NCI-H460 (cell line): ENCODE measurements at places on chromosomes 7 and 10. TPM values are rescaled to one million over a fixed set of nuclear protein-coding genes. Genes with fewer than 3 reads are reported as not detected.

GRCh38 chr7:20343941-20344340, 13.2 kb downstream of the ITGB8 start:
- DNase-seq = no peak

DNA sequence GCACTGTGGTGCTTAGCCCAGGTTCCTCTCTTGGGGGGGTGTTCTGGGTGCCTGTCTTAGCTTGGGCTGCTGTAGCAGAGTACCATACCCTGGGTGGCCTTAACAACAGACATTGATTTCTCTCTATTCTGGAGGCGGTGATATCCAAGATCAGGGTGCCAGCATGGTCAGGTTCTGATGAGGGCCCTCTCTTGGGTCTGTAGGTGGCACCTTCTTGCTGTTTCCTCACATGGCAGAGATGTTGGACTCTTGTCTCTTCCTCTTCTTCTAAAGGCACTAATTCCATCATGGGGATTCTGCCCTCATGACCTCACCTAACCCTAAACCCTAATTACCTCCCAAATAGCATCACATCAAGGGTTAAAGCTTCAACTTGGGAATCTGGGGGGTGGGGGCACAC, 19.9 kb upstream of the CRHR2 start:
- no peak for DNase-seq

The FAM25G gene
- total RNA-seq = not detected in 2 replicates

GRCh38 chr10:31209478-31209877, 109.5 kb upstream of the ZEB1 start:
- DNase-seq = no peak

DNA sequence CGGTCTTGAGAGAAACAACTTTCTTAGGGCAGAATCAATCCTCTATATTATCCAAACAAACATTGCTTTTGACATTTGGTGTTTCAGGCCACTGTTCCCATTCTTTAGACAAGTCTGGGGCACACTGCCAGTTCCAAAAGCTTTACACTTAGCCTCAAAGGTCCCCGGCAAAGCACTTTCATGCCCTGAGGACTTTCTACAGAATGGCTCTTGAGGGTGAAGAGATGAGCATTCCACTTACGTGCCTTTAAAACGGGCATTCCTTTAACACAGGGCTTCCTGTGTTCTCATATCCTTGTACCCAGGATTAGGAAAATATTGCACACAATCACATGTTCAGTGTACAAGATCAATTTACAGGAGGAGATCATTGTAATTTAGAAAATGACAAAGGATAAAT, 13.1 kb upstream of the TMEM213 start:
- DNase-seq = no peak

DNA sequence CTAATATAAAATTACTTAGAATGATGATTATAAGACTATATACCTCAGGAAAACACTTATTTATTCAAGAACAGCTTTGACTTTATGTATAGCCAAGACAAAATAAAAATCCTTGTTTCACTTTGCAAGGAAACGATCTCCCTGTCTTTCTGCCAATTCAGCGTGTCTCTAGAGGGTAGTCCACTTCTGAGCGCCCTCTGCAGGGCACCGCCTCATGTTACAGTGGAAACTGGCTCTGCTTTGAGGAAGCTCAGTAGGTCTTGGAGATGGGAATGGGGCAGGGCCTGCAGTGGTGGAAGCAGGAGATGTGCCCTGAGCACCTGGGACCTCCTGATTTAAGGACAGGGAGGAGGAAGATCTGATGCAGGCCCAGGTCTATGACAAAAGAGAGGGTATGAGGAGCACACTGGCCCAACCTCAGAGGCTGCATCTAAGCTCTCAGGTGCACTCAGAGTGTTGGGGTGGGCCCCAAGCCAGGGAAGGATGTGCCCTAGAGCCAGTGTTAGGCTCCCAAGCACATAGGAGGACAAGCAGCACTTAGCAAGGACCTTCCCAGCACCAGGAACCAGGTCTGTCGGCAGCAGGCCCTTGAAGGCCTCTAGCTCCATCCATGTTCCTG, 481.0 kb downstream of the TNS3 start:
- peak; percentile 78 for DNase-seq

The GDF2 gene
- not detected in 2 replicates for total RNA-seq

DNA sequence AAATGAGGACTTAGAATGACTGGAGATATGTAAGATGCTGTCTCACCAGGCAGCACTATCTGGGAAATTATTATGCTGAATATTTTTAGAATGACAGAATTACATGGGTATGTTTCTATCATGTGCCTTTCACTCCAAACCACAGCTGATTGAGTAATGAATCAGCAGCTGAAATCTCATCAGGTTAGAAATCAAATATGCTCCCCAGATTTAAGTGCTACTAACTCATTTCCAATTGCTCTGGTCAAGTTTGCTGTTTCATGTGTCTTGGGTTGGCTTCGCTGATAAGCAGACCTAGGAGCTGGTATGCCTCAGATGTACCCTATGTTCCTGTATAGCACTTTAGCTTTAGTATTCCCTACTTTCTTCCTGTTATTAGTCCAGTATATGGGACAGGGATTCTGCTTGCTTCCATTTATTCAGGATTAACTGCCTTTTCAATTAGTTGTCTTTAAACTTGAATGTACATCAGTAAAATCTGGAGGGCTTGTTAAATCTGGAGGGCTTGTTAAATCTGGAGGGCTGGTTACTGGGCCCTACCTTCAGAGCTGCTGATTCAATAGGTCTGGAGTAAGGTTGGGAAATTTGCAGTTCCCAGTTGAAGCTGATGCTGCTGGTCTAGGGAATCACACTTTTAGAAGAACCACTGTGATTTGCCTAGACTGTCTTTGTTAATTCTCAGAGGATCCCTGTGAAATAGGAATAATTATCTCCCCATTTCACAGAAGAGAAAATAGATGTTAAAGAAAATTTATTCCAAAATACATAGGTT, 172.9 kb downstream of the DKK1 start:
- DNase-seq = no peak

DNA sequence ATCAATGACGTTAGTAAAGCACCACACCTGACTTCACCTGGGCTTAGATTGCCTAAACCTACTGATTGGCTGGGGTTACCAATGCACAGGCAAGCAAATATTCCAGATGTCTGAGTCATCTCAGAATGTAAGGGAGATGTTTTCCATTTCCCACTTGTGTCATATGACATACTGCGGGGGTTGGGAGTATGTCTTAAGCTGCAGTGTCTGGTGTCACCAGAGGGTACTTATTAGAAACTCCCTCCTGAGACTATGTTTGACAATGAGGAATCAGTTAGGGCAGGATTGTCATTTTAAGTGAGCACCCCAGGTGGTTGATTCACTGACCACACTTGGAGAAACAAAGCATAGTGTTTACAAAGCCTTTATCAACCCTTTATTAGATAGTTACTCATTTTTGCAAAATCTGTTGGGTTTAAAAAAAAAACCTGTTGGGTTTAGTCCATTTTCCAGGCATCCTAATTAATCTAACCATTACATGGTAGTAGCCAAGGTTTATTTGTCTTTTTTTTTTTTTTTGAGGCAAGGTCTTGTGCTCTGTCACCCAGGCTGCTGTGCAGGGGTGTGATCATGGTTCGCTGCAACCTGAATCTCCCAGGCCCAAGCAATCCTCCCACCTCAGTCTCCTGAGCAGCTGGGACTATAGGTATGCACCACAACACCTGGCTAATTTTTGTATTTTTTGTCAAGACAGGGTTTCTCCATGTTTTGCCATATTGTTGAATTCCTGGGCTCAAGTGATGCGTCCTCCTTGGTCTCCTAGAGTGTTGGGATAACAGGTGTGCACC, 72.5 kb downstream of the CDK6 start:
- peak; percentile 33 for DNase-seq

GRCh38 chr10:34985823-34986222, 104.3 kb downstream of the CUL2 start:
- no peak for DNase-seq

DNA sequence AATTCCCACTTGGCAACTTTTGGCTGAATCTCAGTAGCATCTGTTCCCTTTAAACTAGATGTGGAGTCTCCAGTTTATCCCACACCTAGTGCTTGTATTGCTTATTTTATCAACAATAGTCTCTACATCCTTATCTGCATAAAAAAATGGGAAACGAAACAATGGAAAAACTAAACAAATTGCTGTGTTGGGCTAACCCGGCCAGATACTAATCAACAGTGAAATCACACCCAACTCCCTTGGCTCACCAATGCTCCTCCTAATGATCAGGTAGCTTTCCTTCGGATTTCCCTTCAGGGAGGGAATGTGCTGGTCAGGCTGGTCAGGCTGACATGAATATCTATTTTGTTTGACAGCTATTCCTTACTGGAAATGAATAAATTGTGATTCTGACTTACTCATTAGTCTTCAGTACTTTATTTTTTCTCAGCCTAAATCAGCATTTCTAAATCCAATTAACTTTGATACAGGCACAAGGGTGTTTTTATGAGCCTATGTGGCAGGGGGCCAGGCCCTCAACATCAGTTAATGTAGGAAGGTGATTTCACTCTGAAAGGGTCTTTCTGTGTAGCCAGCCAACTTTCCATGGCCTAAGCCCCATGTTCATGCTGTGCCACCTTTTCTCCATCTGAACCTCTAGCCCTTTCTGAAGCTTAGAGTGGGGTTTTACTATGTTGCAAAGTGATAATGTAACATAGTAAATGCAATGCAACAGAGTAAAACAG, 170.5 kb upstream of the NPSR1 start:
- no peak for DNase-seq

The GIMAP4 gene
- total RNA-seq = not detected in 2 replicates

The PLAC9 gene
- total RNA-seq = not detected in 2 replicates

- no peak for DNase-seq
These were observed 38.1 kb upstream of the AOAH start for GRCh38 chr7:36762394-36762793.

The MARVELD1 gene
- total RNA-seq = 20.1 and 23.1 TPM in 2 replicates

The ADCYAP1R1 gene
- not detected in 2 replicates for total RNA-seq

DNA sequence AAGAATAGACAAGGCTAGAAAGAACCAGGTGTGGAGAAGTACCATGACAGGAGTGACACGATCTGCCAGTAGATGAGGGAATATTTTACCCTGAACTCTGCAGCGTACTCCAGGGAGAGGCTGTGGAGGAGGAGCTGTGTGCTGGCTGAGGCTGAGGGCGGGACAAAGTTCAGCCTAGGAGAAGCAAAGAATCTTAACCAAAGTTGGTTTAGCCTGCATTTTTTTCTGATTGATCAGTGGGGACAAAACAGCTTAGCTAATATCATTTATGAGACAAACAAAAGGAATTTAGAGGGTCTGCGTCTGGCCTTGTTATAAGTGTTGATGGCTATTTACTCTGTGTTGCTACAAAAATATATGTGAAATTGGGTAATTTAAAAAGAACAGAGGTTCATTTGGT, 5.2 kb upstream of the NPSR1 start:
- DNase-seq = no peak

- no peak for DNase-seq
These were observed 154.6 kb upstream of the GDF10 start for GRCh38 chr10:47145290-47145934.

DNA sequence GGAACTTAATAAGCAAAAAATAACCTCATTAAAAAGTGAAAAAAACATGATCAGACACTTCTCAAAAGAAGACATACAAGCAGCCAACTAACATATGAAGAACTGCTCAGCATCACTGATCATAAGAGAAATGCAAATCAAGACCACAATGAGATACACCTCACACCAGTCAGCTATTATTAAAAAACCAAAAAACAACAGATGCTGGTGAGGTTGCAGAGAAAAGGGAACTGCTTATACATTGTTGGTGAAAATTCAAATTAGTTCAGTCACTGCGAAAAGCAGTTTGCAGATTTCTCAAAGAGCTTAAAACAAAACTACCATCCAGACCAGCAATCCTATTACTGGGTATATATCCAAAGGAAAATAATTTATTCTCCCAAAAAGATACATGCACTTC, 513.3 kb downstream of the MDFIC start:
- DNase-seq = no peak

DNA sequence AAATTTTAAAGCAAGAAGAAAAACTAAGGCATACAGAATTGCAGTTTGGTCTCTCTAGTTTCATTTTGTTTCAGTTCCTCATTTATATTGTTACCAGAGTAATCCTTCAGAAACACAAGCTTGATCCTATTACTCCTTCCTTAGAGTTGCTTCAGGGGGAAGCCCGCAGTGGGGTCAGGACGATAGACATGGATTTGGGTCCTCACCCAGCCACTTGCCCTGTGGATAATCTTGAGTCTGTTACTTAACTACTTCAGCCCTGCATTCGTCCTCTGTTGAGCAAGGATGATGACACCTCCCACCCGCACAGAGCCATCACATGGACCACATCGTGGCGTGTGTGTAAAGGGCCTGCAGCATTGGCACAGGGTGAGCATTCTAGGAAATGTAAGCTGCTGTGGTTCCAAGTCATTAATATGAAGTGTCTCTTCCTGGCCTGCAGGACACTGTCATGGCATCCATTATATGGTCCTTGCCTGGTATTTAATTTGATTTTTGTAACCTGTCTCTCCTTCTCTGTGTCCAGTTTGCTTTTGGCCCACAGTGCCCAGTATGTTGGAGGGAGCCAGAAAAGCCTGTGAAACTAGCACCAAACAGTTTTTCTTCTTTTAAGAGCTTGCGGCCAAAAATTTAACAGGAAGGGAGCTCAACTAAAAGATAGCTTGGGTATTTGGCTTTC, 111.2 kb downstream of the EEPD1 start:
- DNase-seq = no peak

- DNase-seq = no peak
These were observed 7.4 kb upstream of the LAMB1 start for GRCh38 chr7:108010377-108010776.

The ZNF786 gene
- 4.5 and 5.0 TPM in 2 replicates for total RNA-seq

DNA sequence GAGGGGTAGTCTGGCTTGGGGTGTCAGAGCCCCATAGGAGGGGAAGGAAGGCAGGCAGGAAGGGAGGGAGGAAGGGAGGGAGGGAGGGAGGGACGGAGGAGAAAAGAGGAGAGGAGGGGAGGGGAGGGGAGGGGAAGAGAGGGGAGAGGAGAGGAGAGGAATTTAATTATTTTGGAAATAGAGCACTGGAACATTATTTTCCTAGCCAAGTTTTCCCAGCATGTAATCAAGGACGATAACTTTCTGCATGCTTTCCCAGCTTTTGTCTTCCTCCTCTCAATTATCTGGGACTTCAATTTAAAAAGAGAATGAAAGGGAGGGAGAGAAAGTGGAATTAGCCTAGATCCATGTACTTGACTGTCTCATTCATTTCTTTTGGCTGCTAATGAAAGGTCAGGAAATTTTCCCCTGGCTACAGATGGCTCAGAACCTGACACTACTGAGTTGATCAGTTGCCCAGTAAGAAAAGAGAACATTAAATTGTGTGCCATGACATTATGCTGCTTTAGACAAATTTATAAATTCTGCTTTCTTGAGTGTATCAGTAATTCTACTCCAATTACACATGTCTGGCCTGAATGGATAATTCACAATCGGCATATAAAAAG, 148.8 kb downstream of the LRRC4 start:
- DNase-seq = no peak

The ATOH7 gene
- total RNA-seq = 0.20 TPM in 1 of 2 replicates, not detected in the other

GRCh38 chr7:149450821-149451220, 10.0 kb downstream of the ZNF777 start:
- no peak for DNase-seq

The OSBPL3 gene
- 9.7 and 10.5 TPM in 2 replicates for total RNA-seq
